ENCODE measurements at places on chromosomes 12 and 14.

DNA sequence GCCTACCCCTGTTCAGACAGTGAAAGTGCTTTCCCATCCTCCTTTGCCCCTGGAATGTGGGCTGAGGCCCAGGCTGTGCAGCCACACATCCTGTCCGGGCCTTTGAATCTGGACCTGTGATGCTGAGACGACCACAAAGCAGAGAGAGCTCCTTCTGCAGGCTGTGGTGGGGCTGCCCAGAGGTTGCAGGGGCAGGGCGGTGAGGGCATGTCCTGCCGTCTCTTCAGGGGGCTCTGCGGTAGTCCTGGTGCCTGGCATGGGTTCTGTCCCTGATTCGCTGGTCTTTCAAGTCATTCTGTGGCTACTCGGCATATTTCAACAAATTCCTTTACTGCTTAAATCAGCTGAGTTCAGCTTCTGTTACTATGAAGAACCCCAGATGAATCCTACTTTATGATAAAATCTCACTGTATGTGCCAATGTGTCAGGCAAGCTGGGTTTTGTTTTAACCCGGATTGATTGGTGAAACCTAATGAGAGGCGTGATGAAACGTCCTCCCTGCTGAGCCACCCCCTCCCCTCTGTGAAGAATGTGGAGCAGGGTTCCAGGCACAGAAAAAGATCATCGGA is 63.4 kb upstream of the DICER1 start:
- DNase-seq: no peak

GRCh38 chr14:83347874-83348273 is 1814.2 kb upstream of the SEL1L start:
- DNase-seq: no peak

- no peak for DNase-seq
Observed at GRCh38 chr12:21725731-21726130, 48.8 kb downstream of the KCNJ8 start.

DNA sequence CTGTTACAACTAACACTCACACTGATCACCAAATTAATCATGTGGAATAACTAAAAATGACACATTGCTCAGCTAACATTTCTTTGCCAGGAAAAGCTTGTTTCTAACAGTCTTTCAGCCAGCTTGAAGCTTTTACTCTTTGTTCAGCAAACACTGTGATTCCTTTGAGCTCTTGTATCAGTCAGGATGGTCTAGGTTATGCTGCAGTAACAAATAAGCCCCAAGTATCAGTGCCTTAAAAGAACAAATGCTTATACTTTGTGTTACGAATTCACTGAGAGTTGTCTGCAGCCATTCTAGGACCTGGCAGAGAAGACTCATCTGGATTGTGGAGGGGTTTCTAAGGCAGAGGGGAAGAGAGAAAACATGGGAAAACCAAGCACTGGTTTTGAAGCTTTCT is 47.6 kb upstream of the PIWIL1 start:
- no peak for DNase-seq

DNA sequence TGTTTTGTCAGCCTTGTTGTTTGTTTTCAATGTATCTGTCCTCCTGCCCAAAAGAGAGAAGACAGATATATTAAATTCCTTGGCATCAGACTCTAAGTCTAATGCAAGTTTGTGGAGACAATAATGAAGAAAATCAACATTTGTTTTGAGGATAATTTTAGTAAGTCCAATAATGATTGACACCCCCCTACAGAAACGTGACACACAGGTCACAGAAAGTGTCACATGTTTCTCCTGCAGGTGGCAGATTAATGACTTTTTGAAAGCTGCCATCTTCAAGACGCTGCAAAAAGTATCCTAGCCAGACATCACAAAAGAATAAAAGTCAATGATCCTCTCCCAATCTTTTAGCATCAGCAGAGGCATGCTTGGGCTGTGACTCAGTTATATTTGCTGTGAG is 378.8 kb upstream of the TMPO start:
- no peak for DNase-seq

GRCh38 chr14:57652769-57653168 is 159.1 kb upstream of the CCDC198 start:
- no peak for DNase-seq

- DNase-seq: no peak
Observed at GRCh38 chr14:103402695-103403094, 17.5 kb downstream of the MARK3 start.

- DNase-seq: no peak
Observed at GRCh38 chr14:93965946-93966474, 10.4 kb downstream of the ASB2 start.

DNA sequence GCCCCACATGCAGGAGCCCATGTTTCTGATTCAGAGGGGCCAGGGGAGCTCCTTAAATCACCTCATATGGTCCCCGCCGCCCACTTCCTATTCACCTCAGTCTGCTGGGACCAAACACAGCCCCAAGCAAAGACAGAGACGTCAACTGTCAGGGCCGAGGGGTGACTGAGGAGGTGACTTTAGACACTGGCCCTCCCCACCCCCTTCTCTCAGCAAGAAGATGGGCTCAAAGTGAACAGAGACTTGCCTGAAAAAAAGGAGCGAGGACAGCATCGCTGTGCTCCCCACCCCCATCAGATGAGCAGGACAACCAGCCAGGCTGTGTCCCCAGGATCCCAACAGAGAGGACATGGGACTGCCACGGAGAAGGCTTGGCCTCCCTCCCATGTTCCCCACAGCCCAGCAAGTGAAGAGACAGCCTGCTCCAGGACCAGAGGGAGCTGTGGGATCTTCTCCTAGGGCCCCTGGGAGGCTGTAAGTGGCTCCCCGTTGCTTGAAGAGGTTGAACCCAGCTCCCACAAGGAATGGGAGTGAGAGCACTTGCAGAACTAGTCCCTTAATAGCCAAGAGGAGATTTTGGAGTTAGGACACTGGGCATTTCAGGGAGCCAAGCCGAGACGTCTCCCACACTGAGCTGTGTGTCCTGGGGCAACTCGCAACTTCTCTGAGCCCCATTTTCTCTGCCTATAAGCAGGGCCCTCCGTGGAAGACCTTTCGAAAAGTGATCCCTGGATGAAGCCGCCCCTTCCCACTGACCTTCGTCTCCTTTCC is 1.3 kb upstream of the KRT79 start:
- no peak for DNase-seq

- DNase-seq: no peak
Observed at GRCh38 chr12:127656266-127656665, 610.7 kb upstream of the TMEM132C start.

DNA sequence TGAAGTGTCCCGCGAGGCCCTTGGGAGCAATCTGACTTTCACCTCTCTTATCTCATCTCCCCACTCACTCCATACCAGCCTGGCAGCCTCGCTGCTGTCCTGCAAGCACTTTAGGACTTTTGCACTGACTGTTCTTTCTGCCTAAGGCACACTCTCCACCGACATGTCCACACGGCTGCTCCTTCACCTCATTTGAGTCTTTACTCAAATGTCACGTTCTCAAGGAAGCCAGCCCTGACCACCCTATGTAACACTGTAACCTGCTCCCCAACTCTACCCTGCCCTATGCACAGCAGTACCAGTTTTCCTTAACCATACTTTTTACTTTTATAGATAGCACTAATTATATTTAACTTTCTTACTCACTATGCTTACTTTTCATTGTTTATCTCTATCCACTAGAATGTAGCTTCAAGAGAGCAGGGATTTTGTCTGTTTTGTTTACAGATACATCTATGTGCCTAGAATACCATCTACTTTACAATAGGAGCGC is 32.0 kb downstream of the PRKD1 start:
- DNase-seq: no peak

DNA sequence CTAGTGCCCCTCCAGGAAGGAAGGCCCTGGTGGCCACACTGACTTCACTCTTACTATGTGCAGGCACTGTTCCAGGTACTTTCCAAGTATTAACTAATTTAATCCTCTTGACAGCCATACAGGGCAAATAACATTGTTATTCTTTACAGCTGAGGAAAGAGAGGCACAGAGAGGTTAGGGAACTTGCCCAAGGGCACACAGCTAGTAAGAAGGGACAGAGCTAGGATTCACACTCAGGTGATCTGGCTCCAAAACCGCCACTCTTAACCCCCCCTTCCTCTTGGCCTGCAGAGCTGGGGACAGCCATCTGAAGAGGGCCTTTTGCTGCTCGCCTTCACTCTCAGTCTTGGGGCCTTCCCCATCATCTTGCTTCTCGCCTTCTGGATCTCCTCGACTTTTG is 4.0 kb downstream of the JDP2 start:
- no peak for DNase-seq

- no peak for DNase-seq
Observed at GRCh38 chr12:27756670-27757195, 23.3 kb upstream of the KLHL42 start.

- DNase-seq: no peak
Observed at GRCh38 chr12:131380220-131380964, 330.5 kb upstream of the SFSWAP start.
